ENCODE measurements at places on chromosomes 11 and 22.

GRCh38 chr11:61958590-61958989 lies 8.4 kb downstream of the BEST1 start:
- DNase-seq = no peak

DNA sequence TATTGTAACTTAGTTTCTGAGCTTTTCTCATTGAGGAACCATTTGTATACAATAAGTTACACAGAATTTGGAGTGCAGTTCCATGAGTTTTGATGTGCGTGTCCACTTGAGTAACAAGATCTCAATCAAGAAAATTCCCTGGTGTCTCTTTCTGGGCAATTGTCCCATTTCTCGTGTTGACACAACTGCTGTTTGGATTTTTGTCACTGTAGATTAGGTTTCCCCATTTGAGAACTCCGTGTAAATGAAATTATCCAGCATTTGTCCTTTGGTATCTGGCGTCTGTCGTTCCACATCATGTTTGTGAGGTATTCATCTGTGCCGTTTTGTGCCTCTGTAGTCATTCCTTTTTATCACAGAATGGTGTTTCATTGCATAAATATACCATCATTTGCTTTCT lies 547.0 kb downstream of the TBC1D22A start:
- DNase-seq = no peak

DNA sequence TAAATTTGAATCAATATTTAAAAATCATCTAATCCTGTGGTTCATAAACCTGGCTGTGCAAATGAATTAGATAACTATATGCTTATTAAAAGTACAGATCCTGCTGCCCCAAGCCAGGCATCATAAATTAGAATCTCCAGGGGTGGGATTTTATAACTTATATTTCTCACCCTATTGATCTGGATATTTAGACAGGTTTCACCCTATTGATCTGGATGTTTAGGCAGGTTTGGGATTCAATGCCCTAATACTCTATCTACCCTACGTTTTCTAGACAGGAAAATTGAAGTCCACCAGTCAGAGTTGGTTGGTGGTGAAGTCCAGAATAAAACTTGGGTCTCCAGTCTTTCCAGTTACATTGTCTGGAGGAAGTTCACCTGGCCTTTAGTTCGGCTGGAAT lies 2.6 kb downstream of the OR8B8 start:
- no peak for DNase-seq

GRCh38 chr11:46249938-46250744 lies 27.3 kb upstream of the CREB3L1 start:
- no peak for DNase-seq

DNA sequence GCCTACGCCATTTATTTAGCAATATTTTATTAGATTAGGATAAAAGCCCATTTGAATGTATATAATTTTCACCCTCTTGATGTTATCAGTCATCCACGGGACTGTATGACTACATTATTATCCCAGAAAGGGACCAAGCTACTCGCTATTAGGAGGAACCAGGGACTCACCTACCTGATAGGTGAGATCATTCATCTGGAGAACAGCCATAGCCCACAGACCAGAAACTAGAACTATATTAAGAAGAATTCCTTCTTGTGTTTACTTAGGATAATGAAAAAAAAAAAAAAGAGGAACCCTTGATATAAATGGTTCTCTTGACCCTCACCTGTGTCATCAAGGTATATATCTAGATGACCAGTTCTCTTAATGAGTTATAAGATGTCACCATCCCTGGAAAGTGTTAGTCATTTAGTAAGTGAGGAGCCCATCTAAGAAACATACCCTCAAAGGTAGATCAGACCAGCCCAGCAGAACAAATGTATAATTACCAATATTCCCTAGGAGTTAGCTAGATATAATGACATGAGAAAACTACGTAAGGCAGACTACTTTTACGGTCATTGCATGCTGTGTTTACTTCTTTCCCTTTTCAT lies 8.0 kb downstream of the SIK3 start:
- DNase-seq = no peak

DNA sequence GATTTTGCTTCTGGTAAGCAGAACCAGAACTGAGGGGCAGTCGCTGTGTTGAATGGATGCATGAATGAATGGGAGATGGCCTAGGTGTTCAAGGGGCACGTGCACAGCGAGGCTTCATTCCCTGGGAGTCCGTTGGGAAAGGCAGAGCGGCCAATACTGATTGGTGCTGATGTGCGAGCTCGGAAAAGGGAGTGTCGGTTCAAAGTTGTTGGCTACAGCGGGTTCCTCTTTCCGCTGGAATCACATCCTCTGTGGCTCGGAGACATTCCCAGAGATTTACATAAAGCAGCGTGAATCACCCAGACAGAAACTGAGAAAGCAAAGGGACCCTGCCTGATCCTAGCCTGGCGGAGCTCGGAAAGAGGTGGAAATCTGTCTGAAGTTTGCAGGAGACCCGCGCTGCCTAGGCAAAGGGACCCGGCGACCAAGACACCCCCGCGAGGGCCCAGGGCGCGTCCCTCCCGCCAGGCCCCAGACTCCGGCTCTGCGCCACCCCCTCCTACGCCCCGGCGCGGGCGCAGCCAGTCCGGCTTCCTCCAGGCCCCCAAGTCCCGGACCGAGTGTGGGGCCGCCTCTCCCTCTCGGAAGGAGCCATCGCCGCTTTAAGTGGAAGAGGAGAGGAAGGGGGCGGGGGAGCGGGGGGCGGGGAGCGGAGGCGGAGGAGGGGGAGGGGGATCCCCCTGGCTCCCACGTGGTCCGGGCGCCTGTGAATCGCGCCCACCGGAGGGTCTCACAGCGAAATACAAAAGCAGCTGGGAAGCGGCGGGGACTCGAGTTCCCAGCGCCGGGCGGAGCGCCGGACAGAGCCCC lies at the start of gene FJX1:
FJX1 (plus strand) TSS at position 774 of the 810 bp plus-strand sequence. CDS start 177 bp downstream, outside the sequence.
- DNase-seq = peak; percentile 88

- DNase-seq = no peak
These were observed 170.7 kb downstream of the GRIK4 start for GRCh38 chr11:120682332-120682649.

DNA sequence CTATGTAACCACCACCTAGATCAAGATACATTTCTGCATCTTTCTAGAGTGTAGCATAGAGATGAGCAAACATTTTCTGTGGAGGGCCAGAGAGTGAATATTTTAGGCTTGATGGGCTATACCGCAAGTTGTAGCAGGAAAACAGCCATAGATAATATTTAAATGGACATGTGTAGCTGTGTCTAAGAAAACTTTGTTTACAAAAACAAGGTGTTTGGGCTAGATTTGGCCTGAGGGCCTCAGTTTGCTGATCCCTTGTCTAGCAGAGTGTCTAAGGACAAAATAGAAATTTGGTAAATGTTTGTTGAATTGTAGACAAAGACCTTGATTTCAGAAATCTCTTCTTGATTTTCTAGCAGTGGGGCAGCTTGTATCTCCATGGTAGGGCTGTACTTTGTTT lies 36.3 kb downstream of the STIM1 start:
- no peak for DNase-seq

DNA sequence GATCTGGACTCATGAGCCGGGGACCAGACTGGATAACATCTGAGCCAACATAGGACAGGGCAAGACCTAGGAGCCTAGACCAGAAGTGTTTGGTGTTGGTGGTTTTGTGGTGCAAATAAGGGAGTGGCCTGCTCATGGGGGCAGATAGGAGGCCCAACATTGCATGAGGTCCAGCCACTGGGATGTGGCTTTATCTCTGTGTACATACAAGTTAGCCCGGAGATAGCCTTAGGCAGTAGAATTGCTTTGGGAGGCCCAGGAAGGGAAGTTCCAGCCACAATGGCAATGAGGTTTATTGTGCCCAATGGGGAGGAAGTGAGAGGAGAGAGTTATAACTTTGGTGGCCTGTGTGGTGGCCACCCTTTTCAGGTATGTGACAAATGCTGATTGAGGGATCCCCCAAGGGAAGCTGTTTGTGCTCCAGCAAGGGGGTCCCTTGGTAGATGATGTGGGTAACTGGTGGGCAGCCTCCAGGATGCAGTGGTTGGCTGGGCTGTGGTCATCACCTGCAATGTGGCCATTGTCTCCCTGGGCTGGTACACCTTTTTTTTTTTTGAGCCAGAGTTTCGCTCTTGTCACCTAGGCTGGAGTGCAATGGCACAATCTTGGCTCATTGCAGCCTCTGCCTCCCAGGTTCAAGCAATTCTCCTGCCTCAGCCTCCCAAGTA lies 6.4 kb downstream of the LMO2 start:
- DNase-seq = no peak

- DNase-seq = no peak
These were observed 121.4 kb upstream of the CD82 start for GRCh38 chr11:44443836-44444769.

GRCh38 chr11:16357775-16358174 lies 1.4 kb upstream of the SOX6 start:
- DNase-seq = no peak

- DNase-seq = no peak
These were observed 65.1 kb upstream of the CD44 start for GRCh38 chr11:35073691-35074419.

DNA sequence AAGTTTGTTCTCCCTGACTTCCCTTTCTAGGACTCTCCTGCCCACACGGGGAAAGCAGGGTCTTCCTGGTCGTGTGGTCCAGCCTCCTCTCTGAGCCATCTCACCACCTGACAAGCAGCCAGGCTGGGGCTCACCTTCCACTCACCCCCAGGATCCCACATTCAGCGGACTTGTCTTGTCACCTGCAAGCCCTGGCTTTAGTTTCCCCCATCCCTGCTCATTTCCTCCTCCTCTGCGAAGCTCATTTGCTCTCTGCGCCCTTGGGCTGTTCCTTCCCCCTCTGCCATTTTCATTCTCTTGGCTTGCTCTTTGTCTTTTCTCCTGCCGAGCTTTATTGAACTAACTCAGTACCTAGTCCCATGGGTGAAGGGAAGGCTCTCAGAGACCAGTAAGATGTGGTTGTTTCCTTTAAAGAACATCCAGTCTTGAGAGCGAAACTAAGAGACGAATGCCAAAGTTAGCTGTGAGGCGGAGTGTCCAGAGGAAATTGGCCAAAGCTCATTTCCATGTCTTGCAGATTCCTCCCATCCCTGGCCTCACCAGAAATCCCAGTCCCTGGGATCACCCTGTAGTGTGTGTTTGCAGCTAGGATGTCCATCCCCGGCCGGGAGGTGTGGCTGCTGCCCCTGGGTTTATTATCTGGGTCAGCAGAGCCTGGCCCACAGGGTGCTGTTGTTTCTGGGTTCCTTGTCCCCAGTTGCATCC lies 2.0 kb downstream of the ST14 start:
- DNase-seq = no peak

DNA sequence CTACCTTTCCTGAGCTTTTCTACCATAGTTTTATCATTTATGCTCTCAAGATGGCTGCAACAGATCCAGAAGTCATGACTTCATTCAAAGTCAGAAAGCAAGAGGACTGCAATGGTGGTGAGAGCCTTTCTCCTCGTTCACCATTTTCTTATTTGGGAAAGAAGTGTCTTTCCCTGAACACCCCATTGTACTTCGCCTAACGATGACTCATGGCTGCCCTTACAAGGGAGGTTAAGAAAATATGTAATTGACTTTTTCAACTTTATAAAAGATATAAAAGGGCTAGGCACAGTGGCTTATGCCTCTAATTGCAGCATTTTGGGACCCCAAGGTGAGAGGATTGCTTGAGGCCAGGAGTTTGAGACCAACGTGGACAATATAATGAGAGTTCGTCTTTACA lies 541.7 kb downstream of the METTL15 start:
- DNase-seq = no peak

- DNase-seq = no peak
These were observed 95.0 kb upstream of the CD44 start for GRCh38 chr11:35043936-35044335.

GRCh38 chr11:2772544-2773031 lies 72.8 kb upstream of the KCNQ1OT1 start:
- DNase-seq = peak; percentile 17

DNA sequence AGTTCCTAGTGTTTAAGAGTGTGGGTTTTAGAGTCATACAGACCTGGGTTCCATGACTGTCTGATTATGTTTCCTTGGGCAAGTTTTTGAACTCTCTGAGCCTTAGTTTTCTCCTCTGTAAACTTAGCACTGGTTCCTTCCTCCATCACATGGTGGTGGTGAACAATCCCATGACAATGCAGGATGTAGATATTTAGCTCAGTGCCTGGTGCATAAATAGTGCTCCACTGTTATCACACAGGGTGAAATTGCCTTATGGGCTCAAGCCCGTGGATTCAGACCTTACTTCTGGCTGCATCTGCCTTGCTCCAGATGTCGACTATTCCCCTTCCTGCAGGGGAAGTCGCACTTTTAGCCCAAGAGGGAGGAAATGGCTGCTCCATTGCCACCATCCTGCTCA lies 62.7 kb downstream of the LDLRAD3 start:
- DNase-seq = no peak

DNA sequence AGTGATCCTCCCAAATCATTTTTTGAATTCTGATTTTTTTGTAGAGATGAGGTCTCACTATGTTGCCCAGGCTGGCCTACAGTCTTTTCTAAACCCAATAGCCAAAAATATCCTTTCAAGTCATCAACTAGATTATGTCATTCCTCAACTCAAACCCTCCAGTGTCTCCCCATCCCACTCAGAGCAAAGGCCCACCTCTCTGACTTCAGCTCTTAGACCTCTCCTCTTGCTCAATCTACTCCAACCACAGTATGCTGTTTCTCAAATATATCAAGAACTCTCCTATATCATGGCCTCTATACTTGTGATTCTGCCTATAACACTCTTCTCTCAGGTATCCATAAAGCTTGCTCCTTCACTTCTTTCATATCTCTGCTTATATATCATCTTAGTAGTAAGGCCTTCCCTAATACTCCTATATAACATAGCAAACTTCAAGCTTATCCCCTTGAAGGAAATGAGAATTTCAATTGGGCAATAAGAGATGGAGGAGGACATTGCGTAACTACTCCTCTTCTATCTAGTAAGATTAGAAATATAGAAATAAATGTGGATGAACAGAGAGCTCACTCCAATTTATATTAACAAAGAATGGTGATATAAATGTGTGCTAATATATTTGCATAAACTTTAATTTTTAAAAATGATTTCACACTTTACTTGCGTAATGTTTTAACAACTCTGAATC lies 24.5 kb downstream of the DLG2 start:
- no peak for DNase-seq
